Activated T-helper 17 cell treated with anti-CD3 and anti-CD28 coated beads, Interleukin-2, amount 50 U/mL, for 72 hours (primary cell): ENCODE measurements at places on chromosomes 7 and 10.

DNA sequence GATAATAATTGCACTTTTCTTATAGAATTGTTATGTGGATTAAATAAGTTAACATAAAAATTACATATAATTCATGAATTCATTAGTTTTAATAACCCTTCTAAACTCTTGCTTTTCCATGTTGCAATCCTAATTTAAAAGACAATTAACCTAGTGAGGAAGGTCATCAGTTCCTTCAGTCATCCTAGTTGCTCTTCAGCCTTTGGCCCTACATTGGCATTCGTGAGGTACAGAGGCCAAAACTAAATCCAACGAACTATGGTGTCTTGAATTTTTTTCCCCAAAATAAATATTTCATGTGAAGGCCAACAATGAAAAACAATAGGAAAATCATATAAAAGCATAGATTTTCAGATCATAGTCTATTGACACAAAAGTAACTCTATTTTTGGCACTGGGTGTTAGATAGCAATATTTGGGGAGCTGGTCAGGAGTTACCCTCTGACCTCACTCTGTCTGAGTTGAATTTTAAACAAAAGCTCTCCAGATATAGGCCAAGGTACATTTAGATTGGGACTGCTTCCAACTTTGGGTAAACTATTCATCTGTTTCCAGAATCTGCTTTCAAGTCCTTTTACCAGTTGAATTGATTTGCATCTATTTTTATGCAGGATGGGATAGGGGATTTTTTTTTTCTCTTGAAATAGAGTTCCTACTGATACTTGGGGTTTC, 104.5 kb downstream of the SEM1 start:
- H3K4me1 ChIP-seq: no peaks in the 10 kb centered on the region
- no peak overlapping the region for H3K4me3 ChIP-seq
- no peaks in the 10 kb centered on the region for H3K36me3 ChIP-seq
- H3K27me3 ChIP-seq: peaks cover 14% of the 10 kb centered on the region
- no peak overlapping the region for H3K27ac ChIP-seq

DNA sequence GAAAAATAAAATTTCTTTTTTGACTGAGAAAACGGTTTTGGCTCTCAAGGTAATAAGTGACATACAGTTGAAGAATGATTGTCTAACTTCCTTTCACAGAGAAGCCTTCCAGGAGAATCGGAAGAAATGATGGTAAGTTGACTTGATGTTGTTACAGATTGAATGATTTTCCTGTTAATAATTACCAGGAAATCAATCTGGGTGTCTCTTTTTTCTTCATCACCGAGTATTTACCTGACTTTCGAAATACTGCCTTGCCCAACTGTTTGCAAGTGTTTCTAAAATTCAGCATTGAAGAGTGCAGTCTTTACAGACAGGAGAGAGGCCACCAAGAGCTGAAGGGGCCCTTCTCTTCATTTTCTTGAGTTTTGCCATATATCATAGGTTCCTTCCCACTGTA, 4.0 kb downstream of the ITIH2 start:
- H3K27ac ChIP-seq: no peak overlapping the region
- no peak overlapping the region for H3K4me3 ChIP-seq
- peaks cover 39% of the 10 kb centered on the region for H3K27me3 ChIP-seq
- ATAC-seq: no peak

DNA sequence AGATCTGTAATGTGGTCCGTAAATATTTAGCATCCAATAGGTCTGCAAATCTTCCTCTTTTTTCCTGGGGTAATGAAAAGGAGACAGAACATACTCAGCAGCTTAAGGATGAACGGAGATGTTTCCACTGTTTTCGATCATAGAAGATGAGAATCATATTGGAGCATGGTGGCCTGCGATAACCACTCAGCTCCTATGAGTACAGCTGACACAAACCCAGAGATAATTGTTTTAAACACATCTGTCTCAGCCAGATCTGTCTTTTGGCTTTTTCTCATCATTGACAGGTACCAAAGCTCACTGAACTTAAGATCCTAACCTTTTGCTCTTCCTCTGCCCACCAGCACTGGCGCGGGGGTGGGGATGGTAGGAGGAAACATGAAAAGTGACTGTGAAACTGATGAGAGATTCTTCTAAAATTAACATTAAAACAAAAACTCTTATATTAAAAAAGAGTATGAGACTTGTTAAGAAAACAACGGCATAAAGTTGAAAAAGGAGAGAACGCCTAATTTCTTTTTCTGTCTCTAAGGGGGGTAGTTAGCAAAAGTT, 71.0 kb downstream of the SVOPL start:
- no peaks in the 10 kb centered on the region for H3K36me3 ChIP-seq
- peaks cover 11% of the 10 kb centered on the region for H3K4me1 ChIP-seq
- ATAC-seq: no peak

- H3K27ac ChIP-seq: no peak overlapping the region
- peaks cover 4% of the 10 kb centered on the region for H3K36me3 ChIP-seq
- no peak for ATAC-seq
- H3K4me1 ChIP-seq: no peaks in the 10 kb centered on the region
- peaks cover 37% of the 10 kb centered on the region for H3K27me3 ChIP-seq
- peak overlapping the region; percentile 21 for H3K4me3 ChIP-seq
Observed at GRCh38 chr7:22356010-22356691, 803 bp downstream of the RAPGEF5 start.

- ATAC-seq: peak; percentile 61
- H3K36me3 ChIP-seq: no peaks in the 10 kb centered on the region
- H3K4me1 ChIP-seq: peaks cover 5% of the 10 kb centered on the region
- no peaks in the 10 kb centered on the region for H3K27me3 ChIP-seq
- H3K27ac ChIP-seq: peak overlapping the region; percentile 52
Observed at GRCh38 chr10:63464402-63465292, 1.1 kb downstream of the JMJD1C start.

GRCh38 chr10:106711313-106711906, 453.1 kb downstream of the SORCS1 start:
- H3K36me3 ChIP-seq: no peaks in the 10 kb centered on the region
- ATAC-seq: no peak
- no peak overlapping the region for H3K27ac ChIP-seq
- no peaks in the 10 kb centered on the region for H3K4me1 ChIP-seq
- H3K4me3 ChIP-seq: no peak overlapping the region
- no peaks in the 10 kb centered on the region for H3K27me3 ChIP-seq

GRCh38 chr7:158811461-158811860, 17.8 kb downstream of the ESYT2 start:
- ATAC-seq: peak; percentile 80
- peak overlapping the region; percentile 97 for H3K27ac ChIP-seq
- peaks cover 88% of the 10 kb centered on the region for H3K36me3 ChIP-seq
- no peaks in the 10 kb centered on the region for H3K27me3 ChIP-seq
- H3K4me3 ChIP-seq: peak overlapping the region; percentile 85

- no peaks in the 10 kb centered on the region for H3K36me3 ChIP-seq
- H3K4me1 ChIP-seq: no peaks in the 10 kb centered on the region
- peaks cover 6% of the 10 kb centered on the region for H3K27me3 ChIP-seq
Observed at GRCh38 chr7:132245539-132245938, 330.7 kb downstream of the PLXNA4 start.

DNA sequence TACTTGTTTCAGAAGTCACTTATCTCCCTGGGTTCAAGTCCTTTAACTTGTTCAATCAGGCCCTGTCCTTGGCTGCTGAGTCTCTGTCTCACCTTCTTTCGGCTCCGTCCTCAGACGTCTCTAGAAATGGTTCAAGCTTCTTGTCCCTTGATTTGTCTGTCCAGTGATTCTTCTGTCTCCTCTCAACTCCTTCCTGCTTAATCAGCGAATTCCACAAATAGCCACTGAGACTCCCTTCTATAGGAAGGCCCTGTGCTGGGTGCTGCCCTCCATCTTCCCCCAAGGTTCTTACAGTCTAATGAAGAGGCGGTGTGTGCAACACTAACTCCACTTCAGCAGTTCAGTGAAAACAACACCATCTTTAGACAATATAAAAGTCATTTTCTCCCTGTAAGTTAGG, 12.7 kb downstream of the FAM241B start:
- peaks cover 3% of the 10 kb centered on the region for H3K27me3 ChIP-seq
- ATAC-seq: no peak

GRCh38 chr10:102368077-102368476, 27.4 kb upstream of the NFKB2 start:
- peak overlapping the region; percentile 25 for H3K27ac ChIP-seq
- no peaks in the 10 kb centered on the region for H3K27me3 ChIP-seq
- peaks cover 92% of the 10 kb centered on the region for H3K36me3 ChIP-seq
- no peaks in the 10 kb centered on the region for H3K4me1 ChIP-seq
- H3K4me3 ChIP-seq: no peak overlapping the region

DNA sequence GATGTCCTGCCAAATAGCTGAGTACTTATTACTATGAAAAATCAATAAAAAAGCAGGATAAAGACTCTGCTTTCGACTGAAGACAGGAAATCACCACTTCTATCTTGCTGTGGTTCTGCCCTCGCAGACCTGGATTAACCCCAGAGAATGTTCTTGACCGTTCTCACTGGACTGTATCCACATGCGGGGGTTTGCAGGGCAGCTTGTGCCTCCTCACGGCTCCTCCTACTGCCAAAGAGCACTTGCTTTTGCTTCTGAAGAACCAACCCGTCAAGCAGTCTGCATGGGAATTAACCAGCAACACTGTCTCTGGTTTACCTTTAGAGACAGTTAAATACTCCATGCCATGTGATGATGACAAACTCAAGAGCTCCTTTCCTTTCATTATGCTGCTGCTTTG, 184.0 kb downstream of the GFRA1 start:
- no peaks in the 10 kb centered on the region for H3K27me3 ChIP-seq
- no peaks in the 10 kb centered on the region for H3K4me1 ChIP-seq
- H3K36me3 ChIP-seq: no peaks in the 10 kb centered on the region
- H3K27ac ChIP-seq: no peak overlapping the region

DNA sequence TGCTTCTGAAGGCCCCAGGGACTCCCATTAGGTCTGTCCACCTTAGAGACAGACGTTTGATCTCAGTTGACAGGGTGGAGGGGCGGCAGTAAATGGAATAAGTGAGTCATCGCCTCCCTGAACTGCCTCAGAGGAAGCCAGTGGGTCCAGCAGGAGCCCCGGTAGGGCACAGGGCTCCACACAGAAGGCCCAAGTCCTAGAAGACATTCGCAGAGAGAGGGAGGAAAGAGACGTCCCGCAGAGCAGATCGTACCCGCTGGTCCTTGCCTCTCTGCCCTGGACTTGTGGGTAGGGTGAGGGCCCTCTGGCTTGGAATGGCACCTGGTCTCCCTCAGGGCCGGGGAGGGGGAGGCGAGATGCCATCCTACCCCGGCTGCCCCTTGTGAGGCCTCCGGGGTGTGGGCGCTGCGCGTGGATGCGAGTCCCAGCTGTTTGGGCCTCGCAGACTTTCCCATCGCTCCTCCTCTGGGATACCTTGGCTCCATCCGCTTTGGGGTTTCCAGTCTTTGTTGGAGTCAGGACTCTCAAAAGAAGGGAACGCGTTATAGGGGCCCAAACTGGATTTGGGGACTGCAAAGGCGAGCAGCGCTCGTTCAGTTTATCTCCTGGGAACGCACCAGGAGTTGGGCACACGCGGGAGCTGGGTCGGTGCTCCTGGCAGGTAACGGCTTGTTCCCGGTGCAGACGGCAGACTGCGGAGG, 5.1 kb downstream of the TLX1 start:
- ATAC-seq: no peak
- H3K27me3 ChIP-seq: peaks cover 66% of the 10 kb centered on the region
- peak overlapping the region; percentile 42 for H3K4me3 ChIP-seq
- peaks cover 15% of the 10 kb centered on the region for H3K36me3 ChIP-seq

DNA sequence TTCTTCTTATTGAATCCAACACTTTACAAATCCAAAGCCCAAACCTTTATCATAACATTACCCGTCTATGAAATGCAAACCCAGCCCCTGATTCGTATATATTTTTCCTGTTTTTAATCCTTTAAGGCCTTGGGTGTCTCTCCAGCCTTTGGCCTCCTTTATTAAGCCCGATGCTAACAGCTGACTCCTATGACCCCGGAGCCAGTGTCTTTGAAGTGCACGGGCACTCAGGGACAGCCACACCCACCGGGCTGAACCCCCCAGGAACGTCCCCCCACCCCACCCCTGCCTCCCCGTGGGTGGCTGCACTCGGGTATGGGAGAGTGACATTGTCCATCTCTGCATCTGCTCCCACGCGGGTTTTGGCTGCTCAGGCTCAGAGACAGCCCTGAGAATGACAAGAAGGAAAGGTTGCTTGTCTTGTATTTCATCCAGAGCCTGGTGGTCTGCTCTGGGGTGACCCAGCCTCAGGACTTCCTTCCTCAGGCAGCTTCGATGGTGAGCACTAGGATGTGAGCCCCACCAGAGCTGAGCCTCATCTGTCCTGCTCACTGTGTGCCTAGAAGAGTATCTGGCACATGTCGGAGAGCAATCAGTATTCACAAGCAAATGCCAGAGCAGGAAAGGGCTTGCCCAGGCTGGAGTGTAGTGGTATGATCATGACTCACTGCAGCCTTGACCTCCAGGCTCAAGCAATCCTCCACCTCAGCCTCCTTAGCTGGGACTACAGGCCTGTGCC, 210.4 kb downstream of the SKIDA1 start:
- peaks cover 6% of the 10 kb centered on the region for H3K27me3 ChIP-seq
- no peak overlapping the region for H3K4me3 ChIP-seq
- no peaks in the 10 kb centered on the region for H3K36me3 ChIP-seq
- ATAC-seq: no peak
- no peak overlapping the region for H3K27ac ChIP-seq

DNA sequence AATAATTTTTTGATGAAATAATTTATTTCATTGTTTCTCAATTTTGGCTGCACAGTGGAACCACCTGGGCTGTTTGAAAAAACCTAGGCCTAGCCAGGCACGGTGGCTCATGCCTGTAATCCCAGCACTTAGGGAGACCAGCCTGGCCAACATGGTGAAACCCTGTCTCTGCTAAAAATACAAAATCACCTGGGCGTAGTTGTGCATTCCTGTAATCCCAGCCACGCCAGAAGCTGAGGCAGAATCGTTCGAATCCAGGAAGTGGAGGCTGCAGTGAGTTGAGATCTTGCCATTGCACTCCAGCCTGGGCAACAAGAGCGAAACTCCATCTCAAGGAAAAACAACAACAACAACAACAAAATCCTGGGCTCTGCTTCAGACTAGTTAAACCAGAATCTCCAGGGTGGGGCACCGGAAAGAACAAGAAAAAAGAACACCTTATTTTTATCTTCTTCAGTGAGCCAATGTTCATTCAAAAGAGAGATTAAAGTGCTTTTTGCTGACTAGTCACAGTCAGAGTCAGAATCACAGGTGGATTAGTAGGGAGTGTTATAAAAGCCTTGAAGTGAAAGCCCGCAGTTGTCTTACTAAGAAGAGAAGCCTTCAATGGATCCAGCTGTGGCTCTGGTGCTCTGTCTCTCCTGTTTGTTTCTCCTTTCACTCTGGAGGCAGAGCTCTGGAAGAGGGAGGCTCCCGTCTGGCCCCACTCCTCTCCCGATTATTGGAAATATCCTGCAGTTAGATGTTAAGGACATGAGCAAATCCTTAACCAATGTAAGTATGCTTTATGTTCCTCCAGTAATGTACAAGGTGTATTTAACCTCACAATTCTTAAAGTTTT, at the start of gene CYP2C18:
TSS of gene CYP2C18 (plus strand) at position 516 of the 841 bp plus-strand sequence. CDS start at position 607, 91 bp downstream.
- no peak for ATAC-seq
- H3K27ac ChIP-seq: no peak within 1 kb of the TSS
- H3K36me3 ChIP-seq: no peaks in the 10 kb centered on the region
- H3K4me3 ChIP-seq: no peak within 1 kb of the TSS
- peaks cover 8% of the 10 kb centered on the region for H3K27me3 ChIP-seq
- H3K4me1 ChIP-seq: no peaks in the 10 kb centered on the region
